MV-4-11 (cell line): ENCODE measurements at places on chromosomes 6 and 20.
A peak's percentile ranks its signal among the peaks of the same experiment; 100 is the strongest.

GRCh38 chr6:2140438-2141128, 104.8 kb downstream of the GMDS start:
- DNase-seq: no peak

- no peak for DNase-seq
Measured at GRCh38 chr6:13688692-13689196, 22.9 kb downstream of the RANBP9 start.

DNA sequence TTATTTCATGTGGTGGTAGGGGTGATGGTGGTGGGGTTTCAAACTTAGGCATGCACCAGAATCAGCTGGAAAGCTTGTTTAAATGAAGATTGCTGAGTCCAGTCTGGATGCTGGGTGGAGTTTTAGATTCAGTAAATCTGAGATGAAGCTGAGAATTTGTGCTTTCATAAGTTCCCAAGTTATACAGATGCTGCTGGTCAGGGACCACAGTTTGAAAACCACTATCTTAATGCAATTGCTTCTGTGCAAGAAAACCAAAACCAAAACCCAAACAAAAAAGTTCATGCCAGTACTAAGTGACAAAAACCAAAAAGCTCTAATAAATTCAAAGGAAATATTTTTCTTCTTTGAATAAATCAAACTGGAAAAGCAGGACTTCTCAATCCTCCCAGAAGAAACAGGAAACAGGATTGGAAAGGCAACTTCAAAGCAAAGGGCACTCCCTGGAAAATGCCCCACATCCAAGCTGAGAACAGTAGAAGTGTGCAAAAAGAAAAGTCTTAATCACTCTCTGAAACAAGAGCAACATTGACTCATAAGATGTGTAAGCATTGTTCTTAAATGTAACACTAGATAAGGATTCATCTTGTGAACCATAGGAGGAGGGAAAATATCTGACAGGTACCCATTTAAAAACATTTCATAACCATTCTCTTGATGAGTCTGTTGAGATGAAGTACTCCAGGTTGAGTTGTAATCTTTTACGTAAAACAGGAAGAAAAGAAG, 481.5 kb upstream of the HSF2 start:
- no peak for DNase-seq

DNA sequence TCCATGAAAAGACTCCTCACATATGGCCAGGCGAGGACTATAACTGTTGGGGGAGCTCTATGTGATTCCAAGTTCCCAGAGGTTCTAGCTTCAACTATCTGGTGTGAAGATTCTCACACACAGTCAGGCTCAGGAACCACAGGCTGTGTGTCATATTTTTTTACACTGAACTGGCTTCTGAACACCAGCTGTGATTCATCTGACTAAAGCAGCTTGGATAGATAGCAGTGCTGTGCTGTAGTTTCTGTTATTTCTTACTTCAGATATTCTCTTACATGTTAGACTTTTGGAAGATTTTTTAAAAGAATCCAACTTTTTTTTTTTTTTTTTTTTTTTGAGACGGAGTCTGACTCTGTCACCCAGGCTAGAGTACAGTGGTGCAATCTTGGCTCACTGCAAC, 140.7 kb upstream of the MCHR2 start:
- no peak for DNase-seq

- no peak for DNase-seq
Measured at GRCh38 chr20:48492015-48492714, 335.6 kb downstream of the PREX1 start.

DNA sequence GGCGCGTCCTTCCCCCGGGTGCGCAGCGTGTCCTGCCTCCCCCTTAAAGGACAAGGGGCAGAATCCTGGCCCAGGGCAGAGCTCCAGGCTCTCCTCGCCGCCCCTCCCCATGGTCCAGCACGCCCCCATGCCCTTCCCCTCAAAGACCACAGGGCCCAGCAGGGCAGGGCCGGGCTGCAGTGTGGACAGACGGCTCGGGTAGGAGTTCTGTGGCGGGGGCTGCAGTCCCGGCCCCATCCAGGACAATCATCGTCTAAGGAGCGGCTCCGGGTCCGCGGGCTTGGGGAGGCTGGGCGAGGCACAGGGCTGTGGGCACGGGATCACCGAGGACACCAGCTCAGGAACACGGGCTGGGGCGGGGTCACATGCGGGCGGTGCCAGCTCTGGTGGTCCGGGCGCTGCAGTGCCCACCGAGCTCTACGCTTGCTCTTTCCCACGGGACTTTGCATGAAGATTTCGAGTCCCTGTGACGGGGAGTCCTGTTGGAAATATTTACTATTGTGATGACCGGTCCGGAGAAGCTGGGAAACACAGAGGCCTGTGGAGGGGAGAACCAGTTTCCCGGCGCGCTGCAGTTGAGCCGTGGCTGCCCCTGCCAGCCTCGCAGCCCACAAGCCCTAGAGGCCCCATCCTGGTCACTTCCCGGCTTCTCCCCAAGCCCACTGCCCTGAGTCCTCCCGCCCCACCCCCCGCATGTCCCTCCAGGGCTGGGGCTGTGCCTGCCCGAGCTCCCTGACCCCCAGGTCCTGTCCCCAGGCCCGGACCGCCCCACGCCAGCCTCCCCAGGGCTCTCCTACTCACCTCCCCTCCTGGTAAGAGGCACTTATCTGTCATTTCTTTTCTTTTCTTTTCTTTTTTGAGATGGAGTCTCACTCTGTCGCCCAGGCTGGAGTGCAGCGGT, 20.6 kb downstream of the SLC17A9 start:
- DNase-seq: no peak

- no peak for DNase-seq
Measured at GRCh38 chr6:3575166-3575565, 118.3 kb upstream of the SLC22A23 start.

DNA sequence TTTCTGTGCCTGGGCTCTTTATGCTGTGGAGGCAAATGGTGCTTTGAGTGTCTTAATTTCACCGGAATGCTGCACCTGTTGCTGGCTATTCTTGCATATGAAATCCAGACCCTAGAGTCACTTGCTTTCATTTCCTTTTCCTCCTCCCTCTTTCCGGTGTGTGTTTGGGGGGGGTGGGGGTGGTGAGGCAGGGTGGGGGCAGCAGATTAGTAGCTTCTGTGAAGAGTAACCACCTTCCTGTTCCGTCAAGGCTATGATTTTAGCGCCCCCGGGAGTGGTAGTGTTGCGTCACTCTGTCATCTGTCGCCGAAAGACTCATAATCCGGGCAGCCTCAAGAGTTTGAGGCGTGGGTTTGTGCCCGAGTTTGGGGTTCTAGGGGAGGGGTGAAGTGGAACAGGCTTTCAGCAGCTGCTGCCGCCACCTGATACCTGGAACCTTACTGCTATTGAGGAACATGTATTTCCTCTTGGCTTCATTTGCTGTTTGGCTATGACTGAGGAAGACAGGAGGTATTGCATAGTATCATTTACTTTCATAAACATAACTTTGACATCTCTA, 49.1 kb downstream of the UTRN start:
- peak; percentile 84 for DNase-seq

- DNase-seq: no peak
Measured at GRCh38 chr6:21278375-21278745, 315.2 kb upstream of the SOX4 start.

DNA sequence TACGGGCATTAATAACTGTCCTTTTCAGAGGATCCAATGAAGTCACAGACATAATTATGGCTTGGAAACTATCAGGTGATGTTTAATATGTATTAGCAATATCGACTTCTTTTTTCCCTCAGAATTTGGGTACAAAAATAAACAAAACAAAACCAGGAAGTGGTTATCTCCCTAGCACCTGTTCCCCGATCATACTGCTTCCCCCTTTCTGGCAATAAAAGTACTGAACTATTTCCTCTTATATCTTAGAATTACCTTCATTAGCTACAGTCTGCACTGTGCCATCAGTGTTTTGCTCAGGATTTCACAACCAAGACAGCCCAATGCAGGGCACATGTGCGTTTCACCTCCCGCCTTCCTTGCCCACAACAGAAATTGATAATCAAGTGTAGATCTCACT, 216.9 kb upstream of the BTBD3 start:
- peak; percentile 48 for DNase-seq

GRCh38 chr6:157982563-157983405, 1.1 kb downstream of the SYNJ2 start:
- no peak for DNase-seq

DNA sequence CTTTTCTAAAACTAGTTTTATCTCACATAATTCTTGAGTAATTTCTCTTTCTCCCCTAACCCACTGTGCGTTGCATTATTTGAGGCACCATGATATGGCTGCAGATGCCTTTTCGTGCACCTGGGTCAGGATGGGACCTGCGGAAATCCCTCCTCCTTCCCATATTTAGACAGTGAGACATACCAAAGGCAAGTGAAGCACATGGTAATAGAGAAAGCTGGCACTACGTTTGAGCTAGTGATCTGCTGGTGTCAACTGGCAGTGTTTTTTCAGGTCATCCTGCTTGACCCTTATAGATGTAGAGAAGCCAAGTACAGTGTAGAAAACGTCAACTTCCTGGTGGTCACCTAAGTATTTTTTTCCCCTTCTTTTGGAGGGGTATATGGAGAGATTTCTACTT, 71.7 kb downstream of the FOXO3 start:
- DNase-seq: no peak

DNA sequence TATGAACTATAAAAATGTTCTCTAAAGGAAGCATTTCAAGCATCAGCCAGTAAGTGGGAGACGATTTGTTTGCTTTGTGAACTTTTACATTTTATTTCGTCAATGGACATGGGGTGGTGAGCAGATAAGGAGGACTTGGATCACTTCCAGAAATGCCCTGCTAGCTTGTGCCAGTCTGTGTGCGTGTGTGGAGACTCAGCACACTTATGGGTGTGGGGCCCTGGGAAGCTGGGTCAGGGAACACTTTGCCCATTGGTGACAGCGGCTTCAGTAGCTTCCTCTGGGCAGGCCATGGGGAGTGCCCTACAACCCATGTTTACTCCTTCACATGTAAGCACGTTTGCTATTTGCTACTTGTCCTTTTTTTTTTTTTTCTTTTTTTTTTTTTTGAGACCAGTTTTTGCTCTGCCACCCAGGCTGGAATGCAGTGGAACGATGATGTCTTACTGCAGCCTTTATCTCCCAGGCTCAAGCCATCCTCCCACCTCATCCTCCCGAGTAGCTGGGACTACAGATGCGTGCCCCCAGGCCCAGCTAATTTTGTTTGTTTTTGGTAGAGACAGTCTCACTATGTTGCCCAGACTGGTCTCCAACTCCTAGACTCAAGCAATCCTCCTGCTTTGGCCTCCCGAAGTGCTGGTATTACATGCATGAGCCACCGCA, 24.2 kb downstream of the PRDM1 start:
- no peak for DNase-seq

DNA sequence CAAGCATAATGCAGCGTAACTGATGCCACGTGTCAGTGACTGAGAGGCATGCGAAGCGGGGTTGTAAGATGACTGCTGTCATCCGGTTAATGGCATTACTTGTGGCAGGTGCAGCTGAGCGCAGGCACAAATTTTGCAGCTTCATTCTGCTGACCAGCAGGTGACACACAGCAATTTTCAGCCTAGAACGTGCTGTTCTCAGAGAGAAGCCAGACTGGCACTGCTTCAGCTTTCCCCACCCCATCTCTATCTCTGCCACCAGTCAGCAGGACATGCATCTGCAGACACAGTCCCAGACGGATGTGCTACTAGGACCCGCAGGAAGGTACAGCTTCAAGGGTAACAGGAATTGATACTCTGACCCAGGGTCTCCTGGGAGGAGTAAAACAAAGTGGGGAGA, 221.8 kb downstream of the KIF16B start:
- no peak for DNase-seq

DNA sequence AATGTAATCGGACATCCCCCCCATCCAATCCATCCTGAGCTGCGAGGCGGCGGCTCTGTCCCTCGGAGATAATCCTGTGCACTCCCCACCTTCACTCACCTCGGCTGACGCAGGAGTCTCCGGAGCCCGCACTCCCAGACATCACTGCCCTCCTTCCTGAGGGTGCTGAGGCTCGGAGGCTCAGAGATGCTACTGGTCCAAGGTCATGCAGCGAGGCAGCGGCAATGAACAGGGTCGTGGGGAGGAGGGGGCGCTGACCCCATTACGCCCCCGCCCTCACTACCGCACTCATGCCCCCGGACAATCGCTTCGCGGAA, 485 bp downstream of the ADISSP start:
- no peak for DNase-seq

DNA sequence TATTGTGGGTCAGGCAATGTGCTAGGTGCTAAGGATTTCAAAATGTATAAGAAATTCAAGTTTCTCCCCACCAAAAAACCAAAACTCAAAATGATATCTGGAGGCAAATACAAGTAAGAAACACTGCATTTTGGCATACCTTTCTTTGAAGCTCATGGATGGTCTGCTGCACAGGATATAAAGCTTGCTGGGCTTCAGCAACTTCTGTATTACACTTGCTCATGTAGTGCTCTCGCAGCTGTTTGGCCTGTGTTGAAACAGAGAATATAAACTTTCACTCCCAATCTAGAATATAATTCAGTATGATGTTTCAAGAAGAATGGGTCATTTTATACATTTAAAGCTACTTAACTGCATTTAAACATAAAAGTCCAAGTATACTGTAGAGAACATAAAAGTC, 39.6 kb downstream of the SHPRH start:
- DNase-seq: no peak

- no peak for DNase-seq
Measured at GRCh38 chr6:70421509-70421908, 8.2 kb downstream of the FAM135A start.

DNA sequence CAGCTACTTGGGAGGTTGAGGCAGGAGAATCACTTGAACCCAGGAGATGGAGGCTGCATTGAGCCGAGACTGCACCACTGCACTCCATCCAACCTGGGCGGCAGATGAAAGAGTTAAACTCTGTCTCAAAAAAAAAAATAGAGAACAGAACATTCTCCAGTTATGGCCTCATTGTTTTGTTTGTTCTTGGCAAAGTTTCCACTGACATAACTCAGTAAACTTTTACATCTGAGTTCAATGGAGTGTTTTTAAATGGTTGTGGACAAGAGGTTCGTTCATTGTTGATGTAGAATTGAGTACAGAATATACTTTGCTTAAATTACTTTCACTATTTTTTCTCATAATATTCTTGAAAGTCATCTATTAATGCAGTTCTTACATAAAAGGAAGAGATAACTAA, 42.2 kb upstream of the IFNGR1 start:
- no peak for DNase-seq

DNA sequence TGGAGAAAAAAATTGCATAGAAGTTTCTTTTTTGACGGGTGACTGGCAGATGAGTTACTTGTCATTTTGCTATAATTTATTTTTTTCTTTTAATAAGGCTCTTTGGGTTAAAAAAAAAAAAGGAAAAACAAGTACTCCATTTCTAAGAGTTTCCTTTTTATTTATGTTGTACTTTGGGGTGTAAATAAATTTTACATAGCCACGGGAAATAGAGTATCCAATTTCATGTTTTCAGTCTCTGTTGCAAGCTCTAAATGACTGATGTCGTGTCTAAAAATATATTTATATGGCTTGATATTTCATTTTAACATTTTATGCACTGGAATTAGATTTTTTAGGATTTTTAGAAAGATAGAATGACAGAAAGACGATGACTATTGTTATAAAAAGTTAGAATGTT, 3.4 kb downstream of the EYA4 start:
- no peak for DNase-seq
